AG09309 (cell line): ENCODE measurements at places on chromosomes 4 and X.

DNA sequence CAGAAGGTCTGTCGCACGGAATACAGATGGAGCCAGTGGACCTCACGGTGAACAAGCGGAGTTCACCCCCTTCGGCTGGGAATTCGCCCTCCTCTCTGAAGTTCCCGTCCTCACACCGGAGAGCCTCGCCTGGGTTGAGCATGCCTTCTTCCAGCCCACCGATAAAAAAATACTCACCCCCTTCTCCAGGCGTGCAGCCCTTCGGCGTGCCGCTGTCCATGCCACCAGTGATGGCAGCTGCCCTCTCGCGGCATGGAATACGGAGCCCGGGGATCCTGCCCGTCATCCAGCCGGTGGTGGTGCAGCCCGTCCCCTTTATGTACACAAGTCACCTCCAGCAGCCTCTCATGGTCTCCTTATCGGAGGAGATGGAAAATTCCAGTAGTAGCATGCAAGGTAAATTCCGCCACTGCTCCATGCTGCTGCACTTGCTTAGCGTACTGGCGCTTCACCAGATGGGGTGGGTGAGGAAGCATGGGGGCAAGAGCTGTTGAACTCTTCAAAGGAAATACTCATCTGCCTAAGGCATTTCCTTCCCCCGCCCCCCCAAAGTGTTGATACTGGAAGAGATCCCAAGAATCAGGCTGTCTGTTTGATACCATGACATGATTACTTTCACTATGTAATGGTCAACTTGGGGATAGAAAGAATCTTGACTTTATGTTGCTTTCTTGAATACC lies 24.8 kb downstream of the KLF3 start:
- no peak for DNase-seq

GRCh38 chr4:113682730-113683537 lies 78.6 kb downstream of the CAMK2D start:
- no peak for DNase-seq

GRCh38 chr4:38184404-38184803 lies 224.2 kb downstream of the PTTG2 start:
- no peak for DNase-seq

GRCh38 chr4:83618431-83618830 lies 82.5 kb downstream of the GPAT3 start:
- DNase-seq: no peak

- DNase-seq: no peak
Measured at GRCh38 chr4:3797831-3798790, 31.9 kb downstream of the ADRA2C start.

DNA sequence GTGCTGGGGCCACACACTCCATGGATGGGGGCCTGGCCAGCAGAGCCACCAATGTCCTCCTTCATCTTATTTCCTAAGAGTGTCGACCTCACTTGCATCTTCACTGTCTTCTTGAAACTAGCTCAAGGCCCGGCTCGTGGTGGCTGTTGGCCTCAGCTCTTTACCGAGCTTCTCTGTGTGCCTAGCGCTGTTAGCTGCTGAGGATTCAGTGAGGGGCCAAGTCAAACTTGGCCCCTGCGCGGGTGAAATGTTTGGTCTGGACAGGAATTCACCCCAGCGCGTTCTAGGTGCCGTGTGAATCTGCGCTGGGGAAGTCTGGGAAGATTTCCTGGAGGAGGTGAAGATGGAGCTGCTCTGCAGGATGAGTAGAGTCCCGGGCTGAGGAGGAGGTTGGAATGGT lies 8.5 kb downstream of the SORCS2 start:
- no peak for DNase-seq

GRCh38 chr4:1342003-1342402 lies 5.0 kb upstream of the UVSSA start:
- DNase-seq: no peak

DNA sequence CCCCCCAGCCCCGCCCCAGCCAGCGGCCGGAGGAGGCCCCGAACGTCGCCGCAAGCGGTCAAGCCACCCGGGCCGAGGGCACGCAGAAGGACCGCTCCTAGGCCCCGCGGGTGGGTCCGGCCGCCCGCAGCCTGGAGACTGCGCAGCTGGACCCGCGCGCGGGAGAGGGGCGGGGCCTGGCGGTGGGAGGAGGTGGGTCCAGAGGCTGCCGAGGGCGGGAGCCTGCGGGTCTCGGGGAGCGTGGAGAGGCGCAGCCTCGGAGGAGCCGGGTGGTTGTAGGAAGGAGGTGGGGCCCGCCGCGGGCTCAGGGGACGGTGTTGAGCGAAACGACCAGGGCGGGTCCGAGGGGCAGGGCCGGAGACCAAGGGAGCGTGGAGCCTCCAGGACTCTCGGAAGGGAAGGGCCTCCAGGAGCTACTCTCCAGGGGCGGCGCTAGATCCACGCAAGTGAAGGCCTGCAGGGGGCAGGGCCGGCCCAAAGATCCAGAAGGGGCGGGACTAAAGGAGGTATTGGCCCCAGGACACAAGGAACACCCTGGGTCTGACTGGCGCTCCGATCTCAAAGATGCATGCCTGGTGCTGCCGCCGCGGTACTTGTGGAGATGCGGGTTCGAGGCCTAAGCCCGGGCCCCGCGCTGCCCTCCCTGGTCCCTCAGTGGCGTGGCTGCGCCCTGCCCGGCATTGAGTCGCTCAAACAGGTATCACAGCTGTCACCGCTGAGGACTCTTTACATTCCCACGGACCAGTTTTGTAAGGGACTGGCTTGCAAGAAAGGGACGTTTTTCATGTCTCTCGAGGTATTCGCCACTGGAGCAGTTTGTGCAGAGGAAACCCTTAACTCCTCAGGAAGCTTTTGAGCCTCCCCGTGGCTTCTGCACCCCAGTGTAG lies 5.9 kb downstream of the TIMM17B start:
- no peak for DNase-seq
